Dorsolateral prefrontal cortex (tissue), 122 donors: ENCODE measurements at places on chromosomes 6 and 20. TPM values are rescaled to one million over a fixed set of nuclear protein-coding genes. Genes with fewer than 3 reads are reported as not detected.

DNA sequence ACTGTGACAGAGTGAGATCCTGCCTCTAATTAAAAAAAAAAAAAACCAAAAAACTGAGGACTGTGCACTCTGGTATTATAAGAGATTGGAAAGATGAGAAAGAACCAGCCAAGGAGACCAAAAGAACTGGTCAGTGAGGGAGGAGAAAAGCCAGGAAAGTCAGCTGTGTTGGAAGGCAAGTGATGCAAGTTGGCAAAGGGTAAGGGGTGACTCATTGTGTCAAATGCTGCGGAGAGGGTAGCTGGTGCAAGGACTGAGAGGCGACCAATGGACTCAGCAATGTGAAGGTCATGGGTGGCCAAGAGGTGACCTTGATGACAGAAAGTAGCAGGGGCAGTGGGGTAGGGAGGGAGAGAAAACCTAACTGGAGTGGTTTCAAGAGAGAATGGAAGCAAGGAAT, 27.4 kb upstream of the LRRN4 start:
- no peak for DNase-seq

BCAS1 gene
- total RNA-seq, result 201 TPM

GRCh38 chr6:168302534-168302933, 17.0 kb downstream of the DACT2 start:
- DNase-seq, result no peak

PRKN gene
- 27.8 TPM for total RNA-seq

GRCh38 chr6:75619230-75619899, 17.7 kb downstream of the SENP6 start:
- no peak for DNase-seq

BHLHE23 gene
- total RNA-seq, result not detected

GRCh38 chr6:101016163-101016562, 135.0 kb upstream of the ASCC3 start:
- DNase-seq, result no peak

- DNase-seq, result peak; percentile 9
Measured at GRCh38 chr6:35737413-35738211, 780 bp downstream of the ARMC12 start.

DNA sequence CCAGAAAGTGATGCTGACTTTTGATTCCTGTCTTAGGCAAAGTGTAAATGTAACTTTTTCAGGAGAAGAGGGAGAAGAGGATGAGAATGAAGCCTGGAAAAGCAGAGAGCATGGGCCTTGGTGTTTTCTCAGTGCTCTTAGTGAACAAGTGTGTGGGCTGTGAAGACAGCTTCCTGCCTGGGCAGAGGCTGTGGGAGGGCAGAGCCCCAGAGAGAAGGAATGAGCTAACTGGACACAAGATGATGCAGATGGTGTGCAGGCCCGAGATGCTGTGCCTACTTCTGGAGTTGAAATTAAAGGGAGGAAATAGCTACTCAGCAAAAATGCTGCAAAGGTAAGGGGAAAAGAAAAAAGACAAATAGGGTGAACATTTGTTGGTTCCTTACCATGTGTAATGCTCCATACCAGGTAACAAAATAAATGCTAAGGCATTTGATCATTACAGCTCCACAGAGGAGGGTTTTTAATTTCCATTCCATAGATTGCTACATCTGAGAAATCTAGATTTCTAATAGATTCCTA, 87.0 kb upstream of the CEP162 start:
- DNase-seq, result no peak

DNA sequence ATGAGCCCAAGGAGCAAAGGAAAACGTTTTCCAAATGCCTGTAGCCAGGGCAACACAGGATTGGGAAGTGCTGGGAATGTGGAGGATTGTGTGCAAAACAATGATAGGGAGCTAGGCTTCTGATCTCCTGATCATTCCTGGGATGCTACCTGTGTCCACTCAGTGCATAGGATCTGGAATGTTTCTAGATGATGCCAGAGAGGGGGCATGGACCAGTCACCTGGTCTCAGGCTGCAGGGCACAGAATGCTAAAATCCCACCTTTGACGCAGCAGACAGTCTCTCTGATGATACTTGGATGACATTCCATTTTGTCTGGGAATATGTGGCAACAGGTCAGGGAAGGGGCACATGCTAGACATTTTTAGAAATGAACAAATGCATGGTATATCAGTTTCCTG, 128.9 kb downstream of the CLIC5 start:
- no peak for DNase-seq
